ENCODE measurements at places on chromosomes 2 and 18.
A peak's percentile ranks its signal among the peaks of the same experiment; 100 is the strongest.

GRCh38 chr2:133605766-133606137 is 37.5 kb upstream of the NCKAP5 start:
- DNase-seq = no peak

DNA sequence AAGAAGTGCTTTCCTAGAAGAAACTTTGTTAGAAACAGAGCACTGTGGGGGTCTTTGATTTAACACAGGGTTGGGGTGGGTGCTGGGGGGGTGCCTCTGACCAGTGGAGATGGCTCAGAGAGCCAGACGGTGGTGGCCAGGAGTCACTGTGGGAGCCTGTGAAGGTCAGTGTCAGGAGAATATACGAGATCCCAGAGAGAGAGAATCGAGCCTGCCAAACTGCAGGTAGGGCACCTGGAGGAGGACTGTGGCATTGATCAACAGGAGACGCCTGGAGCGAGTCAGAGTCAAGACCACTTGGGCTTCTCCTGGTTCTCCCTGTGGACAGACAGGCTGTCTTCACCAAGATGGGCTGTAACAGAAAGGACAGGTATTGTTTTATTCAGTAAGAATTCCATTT is 136.5 kb upstream of the TWIST2 start:
- no peak for DNase-seq

- no peak for DNase-seq
These were observed 151.7 kb upstream of the ITGA4 start for GRCh38 chr2:181305301-181306123.

- no peak for DNase-seq
These were observed 73.4 kb upstream of the ST8SIA3 start for GRCh38 chr18:57278933-57279332.

DNA sequence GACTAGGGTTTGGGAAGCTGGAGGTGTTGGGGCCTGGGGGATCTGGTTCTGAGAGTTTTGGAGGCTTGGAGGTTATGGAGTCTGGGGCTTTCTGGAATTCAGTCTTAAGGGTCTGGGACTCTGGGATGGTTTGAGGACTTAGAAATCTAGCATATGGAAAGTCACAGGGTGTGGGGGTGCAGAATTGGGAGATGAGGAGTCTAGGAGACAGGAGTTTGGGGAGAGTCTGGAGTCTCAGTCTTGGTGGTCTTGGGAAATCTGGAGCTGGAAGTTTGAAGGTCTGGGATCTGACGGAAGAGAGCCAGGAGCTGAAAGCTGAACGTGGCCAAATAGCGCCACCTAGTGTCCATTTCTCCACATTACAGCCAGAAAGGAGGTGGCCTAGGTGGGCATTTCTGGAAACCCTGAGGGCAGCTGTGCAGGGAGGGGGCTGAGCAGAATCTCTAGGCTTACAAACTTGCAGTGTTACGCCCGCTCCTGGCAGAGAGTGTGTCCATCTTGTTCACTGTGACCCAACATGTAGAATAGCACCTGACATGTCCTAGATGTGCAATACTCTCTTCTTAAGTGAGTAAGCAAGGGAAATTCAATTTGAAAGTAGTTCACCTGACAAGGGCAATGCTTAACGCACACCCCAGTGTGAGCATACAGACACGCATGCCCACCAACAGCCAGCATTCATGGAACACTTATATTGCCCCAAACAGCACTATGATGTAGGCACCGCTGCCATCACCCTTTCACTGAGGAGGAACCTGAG is 204.8 kb downstream of the TFCP2L1 start:
- DNase-seq = peak; percentile 49

GRCh38 chr2:204407204-204408014 is 137.9 kb upstream of the PARD3B start:
- peak; percentile 52 for DNase-seq

GRCh38 chr2:88099798-88100488 is 27.9 kb downstream of the FABP1 start:
- peak; percentile 18 for DNase-seq

GRCh38 chr2:178718988-178719387 is 88.2 kb downstream of the TTN start:
- DNase-seq = no peak

DNA sequence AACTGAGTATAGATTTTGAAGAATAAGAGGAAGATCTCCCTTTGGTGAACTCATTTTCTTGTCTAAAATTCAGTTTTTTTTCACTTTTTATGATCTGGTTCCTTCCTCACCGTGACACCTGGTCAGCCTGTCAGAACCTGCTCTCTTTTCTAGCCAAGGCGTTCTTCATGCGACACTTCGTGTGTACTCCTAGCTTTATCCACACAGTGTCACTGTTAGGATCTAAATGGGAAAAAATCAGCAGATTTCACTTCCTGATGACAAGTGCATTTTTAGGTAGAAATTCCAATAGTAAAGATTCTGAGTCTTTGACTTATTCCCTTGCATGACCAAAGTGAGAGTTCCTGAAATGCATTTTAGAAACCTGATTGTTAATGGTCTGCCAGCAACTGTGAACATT is 89.8 kb downstream of the KLHL14 start:
- DNase-seq = no peak

GRCh38 chr18:3541549-3542386 is 91.8 kb downstream of the TGIF1 start:
- no peak for DNase-seq

GRCh38 chr2:219010162-219010756 is 17.0 kb upstream of the CRYBA2 start:
- peak; percentile 24 for DNase-seq

- DNase-seq = no peak
These were observed 85.4 kb upstream of the ZCCHC2 start for GRCh38 chr18:62437235-62438017.

DNA sequence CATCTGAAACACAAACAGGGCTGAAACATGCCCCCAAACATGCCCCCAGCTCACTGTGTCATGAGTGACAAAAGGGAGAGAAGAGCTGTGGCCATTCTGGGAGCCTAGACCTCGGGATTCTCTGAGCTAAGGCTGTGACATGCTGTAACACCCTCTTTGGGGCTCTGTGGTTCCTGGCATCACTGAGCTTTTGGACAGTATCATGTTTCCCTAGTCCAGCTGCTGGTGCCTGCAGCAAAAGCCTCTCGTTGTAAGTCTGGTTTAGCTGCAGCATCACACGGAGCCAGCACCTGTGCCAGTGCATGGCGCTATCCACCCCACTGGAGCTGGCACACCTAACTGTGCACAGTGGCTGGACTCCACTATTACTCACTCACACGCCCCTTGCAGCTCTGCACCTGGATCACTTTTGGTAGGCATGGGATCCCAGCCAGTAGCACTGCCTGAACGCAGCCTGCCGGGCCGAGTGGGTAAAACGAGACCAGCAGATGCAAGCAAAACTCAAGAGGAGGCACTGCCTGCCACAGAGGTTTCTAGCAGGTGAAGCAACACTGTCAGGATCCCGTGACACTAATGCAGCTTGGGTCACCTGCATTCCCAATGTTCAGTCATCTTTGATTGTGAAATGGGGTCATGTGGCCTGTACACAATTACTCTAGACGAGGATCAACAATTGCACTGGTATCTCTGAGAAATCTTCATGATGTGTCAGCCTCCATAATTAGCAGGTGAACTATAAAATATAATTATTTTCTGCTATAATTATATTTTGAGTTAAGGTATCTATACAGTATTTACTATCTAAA is 547.2 kb downstream of the ZNF804A start:
- no peak for DNase-seq

DNA sequence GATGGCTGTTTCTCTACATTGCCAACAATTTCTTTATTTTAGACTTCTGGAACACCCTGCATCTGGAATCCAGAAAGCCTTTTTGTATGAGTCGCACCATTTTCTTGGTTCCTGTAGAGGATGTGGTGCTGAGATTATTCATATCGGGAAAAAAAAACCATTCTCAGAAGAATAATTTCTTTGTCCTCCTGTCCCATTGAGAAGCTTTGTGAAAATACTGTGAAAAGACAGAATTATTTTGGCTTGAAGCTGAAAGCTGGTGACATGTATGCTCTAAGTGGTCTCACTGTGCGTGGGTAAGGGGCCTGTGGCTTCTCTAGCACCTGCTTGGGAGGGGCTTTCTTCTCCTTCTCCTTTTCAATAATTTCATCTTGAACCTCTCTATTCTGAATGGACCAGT is 138.4 kb downstream of the FAM210A start:
- DNase-seq = peak; percentile 28

DNA sequence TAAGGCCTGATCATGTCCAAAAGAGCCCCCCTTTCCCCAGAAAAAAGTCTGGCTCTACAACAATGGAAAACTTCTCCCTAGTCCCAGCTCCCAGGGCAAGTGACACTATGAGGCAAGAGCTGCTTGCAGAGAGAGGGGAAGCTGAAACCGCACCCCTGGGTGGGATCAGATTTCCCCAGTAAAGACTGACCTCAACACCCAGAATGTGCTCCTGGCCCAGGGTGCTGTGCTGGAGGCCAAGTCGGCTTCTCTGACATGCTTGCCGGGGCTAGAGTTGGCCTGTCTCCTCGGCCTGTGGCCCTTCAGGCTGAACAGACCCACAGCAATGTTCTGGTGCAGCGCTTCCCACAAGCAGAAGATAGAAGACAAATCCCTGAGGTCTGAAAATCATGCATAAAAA is 18.4 kb upstream of the ST8SIA3 start:
- DNase-seq = no peak

GRCh38 chr2:186925514-186925913 is 76.5 kb upstream of the ZSWIM2 start:
- no peak for DNase-seq

DNA sequence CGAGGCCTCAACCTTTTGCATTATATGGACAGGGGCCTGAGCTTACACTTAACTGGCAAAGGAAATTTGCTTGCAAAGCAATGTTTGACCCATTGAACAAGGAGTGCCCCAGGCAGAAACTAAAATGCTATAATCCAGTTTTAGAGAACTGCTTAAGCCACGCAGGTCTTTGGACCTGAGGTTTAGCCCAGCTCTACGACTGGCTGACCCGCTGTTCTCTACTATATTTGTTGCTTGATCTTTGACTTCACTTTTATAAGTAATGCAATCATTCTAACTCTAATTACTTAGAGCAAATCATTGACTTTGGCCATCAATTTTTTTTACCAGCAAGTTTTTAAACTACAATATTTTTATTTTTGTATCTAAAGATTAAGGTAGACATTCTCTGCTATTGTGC is 268.8 kb downstream of the MREG start:
- no peak for DNase-seq

DNA sequence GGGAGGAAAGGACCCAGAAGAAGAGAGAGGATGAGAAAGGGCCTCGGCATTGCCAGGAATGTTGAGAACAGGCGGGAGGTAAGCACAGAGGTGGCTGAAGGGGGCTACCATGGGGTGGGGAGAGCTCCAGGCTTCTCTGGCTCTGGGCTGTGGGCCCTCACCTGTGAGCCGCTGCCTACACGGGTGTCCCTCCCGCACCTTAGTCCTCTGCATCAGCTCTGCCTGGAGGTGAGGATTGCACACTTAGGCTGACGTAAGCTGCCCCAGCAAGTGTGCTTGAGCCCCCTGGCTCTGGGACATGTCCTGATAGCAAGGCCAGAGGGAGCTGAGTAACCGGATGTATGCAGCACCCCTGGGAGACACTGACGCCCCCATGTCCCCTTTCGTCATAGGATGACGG is 33.9 kb downstream of the TMEM18 start:
- DNase-seq = no peak

- DNase-seq = peak; percentile 34
These were observed 91.5 kb upstream of the PARD3B start for GRCh38 chr2:204453730-204454167.

- DNase-seq = no peak
These were observed 184.1 kb upstream of the ACVR2A start for GRCh38 chr2:147660680-147661079.

DNA sequence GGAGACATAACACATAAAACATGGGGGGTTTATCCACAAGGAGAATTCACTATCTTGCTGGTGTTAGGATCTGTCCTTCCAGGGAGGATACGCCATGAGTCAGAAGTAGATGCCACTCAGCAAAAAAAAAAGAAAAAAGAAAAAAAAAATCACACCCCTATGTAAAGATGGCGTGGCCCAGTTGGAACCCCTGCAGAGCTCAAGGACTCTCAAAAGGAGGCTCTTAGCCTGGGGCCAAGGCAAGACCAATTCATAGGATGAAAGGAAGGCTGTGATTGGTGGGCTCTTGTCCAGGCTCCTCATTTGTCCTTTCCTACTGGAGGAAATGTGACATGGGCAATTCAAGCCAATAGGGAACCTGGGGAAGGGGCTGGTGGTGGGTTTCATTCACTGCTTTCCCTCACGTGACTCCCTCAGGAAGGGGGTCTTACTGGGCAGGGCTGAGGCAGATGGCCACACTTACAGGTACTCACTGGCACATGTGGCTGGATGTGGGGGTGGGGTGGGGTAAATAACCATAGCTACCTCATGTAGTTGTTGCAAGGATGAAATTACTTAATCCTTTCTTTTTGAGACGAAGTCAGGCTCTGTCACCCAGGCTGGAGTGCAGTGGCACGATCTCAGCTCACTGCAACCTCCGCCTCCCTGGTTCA is 38.7 kb upstream of the HAAO start:
- DNase-seq = peak; percentile 23

GRCh38 chr2:201114846-201115245 is 1.1 kb upstream of the CFLAR start:
- no peak for DNase-seq

DNA sequence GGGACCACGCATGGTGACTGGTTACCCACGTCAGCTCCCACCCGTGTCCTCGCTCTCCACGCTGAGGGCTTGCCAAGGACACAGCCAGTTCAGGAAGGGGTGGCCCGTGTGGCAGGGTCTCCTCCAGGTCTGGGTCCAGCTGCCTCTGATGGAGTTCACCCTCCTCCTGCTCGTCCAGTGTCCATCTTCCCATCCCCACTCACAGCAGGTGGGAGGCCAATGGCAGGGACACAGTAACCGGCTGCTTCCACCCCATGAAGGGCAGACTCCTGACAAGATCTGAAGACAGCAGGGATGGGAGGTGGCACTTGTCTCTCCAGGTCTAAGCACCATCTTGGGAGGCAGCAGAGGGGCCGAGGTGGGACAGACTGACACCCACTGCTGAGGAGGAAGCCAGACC is 106.4 kb downstream of the NDUFA10 start:
- no peak for DNase-seq

DNA sequence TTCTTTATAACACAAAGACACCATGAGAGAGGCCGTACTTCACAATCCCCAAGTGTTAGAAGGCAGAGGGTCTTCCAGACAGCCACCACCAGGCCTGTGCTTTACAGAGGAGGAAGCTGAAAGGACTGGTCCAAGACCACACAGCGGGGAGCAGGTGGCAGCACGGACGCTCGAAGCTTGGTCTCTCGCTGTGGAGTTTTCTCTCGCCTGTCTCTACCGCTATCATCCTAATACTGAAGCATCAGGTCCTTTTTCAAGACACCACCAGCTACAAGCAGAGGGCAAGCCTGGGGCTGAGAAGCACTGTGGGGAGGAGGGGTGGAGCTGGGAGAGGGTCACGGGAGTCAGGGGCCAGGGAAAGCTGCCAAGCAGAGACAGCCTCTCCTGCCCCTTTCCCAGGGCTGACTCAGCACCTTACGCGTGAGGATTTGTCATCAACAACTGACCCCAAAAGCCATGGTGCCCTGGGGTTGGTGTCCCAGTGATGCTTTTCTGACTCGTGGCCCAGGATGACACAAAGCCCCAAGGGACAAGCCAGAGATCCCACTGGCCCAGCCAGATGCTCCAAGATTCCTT is 31.9 kb upstream of the FOSL2 start:
- peak; percentile 85 for DNase-seq

GRCh38 chr2:100588071-100588786 is 25.4 kb downstream of the PDCL3 start:
- peak; percentile 77 for DNase-seq
